ENCODE measurements at places on chromosomes 3 and 15.

- DNase-seq, result peak; percentile 45
These were observed 2.0 kb upstream of the SEMA3G start for GRCh38 chr3:52446631-52447511.

- no peak for DNase-seq
These were observed 109.2 kb upstream of the ROBO2 start for GRCh38 chr3:76930712-76931111.

- DNase-seq, result no peak
These were observed 200.0 kb downstream of the ATP8B4 start for GRCh38 chr15:49919034-49919433.

- DNase-seq, result no peak
These were observed 142.4 kb upstream of the TLE3 start for GRCh38 chr15:70240082-70240481.

DNA sequence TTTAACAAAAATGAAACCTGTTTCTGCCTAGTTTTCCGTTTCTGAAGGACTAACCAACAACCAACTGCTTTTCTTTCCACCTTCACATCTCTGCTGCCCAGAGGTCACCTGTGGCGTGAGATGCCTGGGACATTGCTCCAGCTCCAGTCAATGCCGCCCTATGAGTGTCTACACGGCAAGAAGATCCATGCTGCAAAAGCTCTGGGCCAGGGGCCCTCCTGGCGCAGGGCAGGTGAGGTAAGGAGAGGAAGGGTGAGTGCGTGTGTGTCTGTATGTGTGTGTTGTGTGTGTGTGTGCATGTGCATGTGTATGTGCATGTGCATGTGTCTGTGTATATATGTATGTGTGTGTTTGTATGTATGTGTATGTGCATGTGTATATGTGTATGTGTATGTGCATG is 131.4 kb downstream of the NSMCE3 start:
- no peak for DNase-seq

GRCh38 chr3:23797491-23797890 is 8.3 kb upstream of the UBE2E1 start:
- no peak for DNase-seq

DNA sequence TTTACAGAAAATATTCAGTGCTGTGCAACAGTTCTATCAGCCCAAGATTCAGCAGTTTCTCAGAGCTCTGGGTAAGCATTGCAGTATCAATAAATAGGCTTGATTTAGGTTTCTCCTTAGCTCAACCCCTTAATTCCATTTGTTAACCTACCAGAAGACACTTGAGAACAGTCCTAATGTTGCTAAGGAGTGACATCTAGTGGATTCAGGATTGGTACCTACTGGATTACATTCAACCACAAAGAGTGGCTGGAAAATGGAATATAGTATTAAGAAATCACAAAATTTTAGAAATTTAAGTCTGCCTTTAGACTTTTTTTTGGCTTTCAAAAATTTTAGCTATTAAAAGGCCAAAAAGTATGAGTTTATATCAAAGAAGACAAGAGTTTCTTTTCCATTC is 34.7 kb downstream of the POLG start:
- DNase-seq, result peak; percentile 28

GRCh38 chr3:132637590-132637989 is 22.0 kb downstream of the ACAD11 start:
- DNase-seq, result peak; percentile 67

GRCh38 chr15:72934921-72935320 is 117.3 kb upstream of the NEO1 start:
- no peak for DNase-seq

GRCh38 chr15:53757906-53758305 is 1.6 kb downstream of the WDR72 start:
- DNase-seq, result peak; percentile 60

DNA sequence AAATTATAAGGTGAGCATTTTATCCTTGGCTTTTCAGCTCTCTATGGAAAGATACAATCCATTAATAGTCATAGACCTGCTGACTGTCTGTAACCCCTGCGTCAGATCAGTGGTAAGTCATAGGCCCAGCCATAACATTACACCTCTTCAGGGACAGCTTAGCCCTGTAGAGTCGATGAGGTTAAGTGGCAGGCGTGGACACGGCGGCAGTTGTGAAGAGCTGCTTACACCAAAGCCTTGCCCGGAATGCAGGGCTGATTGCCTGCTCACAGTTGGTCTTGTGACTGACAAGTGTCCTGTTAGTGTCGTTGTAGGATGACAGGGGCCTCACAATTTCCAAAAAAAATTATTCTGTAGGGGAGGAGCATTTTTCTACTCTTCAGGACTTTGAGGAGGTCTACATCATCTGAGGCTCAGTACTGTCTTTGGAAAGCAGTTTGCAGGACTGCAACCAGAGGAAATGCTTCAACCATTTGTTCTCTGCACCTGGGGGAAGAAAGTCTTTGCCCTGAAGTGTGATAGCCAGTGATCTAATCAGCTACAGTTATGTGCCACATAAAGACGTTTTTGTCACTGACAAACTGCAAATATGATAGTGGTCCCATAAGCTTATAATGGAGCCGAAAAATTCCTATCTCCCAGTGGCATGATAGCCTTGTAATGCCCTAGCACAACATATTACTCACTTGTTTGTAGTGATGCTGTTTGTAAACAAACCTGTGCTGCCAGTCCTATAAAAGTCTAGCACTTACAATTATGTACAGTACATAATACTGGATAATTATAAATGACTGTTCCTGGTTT is 14.9 kb upstream of the SELENOT start:
- no peak for DNase-seq

DNA sequence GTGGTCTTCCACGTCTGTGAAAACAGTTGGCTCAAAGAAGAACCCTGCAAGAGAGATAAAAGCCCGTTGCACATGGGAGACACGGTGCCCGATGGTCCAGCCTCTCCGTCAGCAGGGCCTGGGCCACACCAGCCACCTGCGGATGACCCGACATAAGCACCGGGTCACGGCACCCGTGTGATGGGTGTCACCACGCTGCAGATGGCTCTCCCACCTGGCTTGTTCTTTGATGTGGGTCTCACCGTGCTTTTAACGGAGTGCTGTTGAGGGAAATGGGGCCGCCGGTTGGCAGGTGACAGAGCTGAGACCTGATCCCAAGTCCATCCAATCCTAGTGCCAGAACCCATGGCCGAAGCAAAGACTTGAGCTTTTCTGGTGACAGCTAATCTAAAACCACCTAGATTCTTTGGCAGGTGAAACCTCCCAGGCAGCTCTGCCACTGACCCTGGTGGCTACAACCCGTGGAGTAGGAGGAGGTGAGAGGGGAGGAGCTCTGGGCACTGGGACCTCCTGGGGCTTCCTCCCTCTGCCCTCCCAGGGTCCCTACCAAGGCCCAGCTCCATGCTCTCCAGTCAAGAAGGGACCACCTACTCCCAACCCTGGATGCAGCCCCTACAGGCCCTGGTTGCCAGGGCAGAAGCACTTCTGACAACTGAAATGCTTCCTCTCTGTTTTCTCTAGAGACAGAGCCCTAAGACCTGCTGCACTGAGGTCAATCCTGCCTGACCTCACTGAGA is 23.4 kb upstream of the SLC41A3 start:
- DNase-seq, result no peak

GRCh38 chr15:89669941-89670340 is 9.2 kb downstream of the PLIN1 start:
- DNase-seq, result no peak

DNA sequence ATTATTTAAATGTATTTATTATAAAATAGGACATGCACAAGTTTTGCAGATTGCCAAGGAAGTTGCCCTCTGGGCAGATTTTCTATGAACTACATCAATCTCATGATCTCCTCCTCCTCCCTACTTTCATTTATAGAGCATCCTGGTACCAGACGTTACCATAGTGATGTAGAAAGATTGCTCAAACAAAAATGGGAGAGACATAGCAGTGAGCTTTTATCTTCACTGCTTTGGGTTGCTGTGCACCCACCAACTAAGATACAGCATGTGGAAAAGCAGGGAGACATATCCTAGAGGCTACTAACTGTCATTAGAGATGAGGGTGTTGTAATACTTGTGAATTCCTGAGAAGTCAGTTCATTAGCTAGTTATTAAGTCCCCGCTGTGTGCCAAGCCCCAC is 137.5 kb upstream of the BFSP2 start:
- no peak for DNase-seq
